ENCODE measurements at places on chromosomes 4 and X.
A peak's percentile ranks its signal among the peaks of the same experiment; 100 is the strongest.

DNA sequence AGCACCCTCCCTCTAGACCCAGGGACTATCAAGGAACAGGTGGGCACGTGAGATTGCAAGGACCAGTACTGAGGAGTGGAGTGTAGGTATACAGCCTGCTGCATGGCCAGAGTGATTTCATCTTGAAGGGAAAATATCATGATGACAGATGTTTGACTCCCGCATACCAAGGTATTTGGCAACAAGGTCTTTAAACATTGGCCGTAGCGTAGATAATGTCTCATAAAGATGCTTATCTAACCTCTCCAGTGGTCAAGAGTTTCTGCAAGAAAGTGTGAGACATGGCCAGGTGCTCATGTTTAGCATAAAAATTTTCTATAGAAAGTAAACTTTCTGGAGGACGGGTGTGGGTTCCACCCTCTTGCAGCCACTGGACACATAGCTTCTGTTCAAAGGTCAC is 18.7 kb upstream of the ZNF630 start:
- no peak for DNase-seq

- DNase-seq: no peak
These were observed 11.6 kb downstream of the TKTL1 start for GRCh38 chrX:154307202-154307601.

DNA sequence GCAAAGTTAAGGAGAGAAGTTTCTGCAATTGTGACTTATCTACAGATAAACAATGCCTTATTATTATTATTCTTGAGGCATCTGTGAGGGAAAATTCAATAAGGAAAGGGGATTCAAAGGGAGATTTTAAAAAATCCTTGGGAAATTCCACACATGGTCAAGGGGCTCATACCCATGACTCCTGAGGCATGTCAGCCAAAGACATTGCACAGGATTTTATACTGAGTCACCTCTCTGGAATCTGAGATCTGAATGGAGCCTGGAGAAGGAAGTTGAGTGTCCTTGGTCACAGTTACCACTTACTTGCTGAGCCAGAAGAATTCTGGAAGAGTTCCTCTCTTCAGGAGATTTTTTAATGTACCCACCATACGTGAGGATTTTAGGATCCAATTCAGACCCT is 14.4 kb upstream of the CXCL8 start:
- peak; percentile 80 for DNase-seq

GRCh38 chr4:25113915-25114904 is 46.0 kb downstream of the SEPSECS start:
- DNase-seq: peak; percentile 40

GRCh38 chr4:173530326-173531085 is 477 bp upstream of the HAND2 start:
- no peak for DNase-seq

DNA sequence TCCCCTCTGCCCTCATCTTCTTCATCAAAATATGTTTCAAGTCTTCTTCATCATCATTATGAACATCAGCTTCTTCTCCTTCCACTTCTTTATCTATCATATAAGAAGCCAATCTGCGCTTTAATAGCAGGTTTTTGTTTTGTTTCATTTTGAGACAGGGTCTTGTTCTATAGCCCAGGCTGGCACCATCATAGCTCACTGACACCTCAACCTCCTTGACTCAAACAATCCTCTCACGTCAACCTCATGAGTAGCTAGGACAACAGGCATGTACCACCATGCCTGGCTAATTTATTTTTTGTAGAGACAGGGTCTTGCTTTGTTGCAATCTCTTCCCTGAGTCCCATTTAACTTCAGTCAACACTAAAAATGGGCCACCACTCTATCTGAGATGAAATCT is 27.0 kb downstream of the PRDM5 start:
- no peak for DNase-seq

GRCh38 chr4:12734586-12734985 is 749.6 kb downstream of the RAB28 start:
- no peak for DNase-seq

- DNase-seq: no peak
These were observed 49.5 kb upstream of the STOX2 start for GRCh38 chr4:183855323-183856190.

DNA sequence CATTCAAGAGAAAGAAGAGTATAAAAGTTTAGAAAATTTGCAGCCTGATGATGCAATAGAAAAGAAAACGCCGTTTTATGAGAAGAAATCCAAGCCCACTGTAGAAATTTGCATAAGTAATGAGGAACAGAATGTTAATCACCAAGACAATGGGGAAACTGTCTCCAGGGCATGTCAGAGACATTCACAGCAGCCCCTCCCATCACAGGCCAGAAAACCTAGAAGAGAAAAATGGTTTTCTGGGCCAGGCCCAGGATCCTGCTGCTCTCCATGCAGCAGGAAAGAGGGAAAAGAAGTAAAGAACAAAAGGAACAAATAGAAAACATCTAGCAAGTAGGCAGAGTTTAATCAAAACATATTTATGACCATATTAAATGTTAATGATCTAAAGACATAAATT is 119.0 kb downstream of the ANKRD50 start:
- DNase-seq: no peak

GRCh38 chr4:95524729-95525128 is 24.0 kb downstream of the UNC5C start:
- DNase-seq: no peak

DNA sequence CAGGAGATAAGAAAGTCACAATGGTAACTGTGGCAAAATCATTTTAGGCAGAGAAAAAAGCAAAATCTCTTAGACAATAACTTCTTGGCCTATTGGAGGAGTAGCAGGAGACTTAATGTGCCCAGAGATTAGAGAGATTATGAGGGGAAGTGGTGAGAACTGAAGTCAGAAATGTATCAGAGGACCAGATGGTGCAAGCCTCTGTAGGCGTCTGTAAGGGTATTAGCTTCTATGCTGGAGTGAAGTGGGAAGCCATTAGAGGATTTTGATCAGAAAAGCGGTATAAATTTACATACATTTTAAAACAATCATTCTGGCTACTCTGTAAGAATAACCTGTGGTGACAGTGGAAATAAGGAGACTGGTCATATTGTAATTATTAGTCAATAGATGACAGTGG is 236.7 kb downstream of the FAT4 start:
- DNase-seq: no peak

DNA sequence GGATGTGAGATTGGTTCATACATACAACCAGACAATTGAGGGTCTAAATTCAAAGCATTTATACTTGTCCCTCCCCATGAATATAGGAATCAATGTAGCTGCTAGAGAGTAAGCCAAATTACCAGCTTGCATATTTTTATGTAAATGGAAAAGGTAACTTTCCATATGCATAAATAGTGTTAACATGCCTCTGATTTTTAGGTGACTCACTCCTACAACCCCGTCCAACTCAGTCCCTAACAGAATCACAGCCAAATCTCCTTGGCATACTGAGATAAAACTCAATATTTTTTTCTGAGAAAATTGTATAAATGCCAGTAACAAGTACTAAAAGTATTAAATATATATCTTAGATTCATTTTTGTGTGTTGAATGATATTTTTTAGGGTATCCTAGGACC is 67.2 kb downstream of the INPP4B start:
- DNase-seq: no peak

- DNase-seq: no peak
These were observed 74.8 kb upstream of the SLIT2 start for GRCh38 chr4:20176881-20177280.

DNA sequence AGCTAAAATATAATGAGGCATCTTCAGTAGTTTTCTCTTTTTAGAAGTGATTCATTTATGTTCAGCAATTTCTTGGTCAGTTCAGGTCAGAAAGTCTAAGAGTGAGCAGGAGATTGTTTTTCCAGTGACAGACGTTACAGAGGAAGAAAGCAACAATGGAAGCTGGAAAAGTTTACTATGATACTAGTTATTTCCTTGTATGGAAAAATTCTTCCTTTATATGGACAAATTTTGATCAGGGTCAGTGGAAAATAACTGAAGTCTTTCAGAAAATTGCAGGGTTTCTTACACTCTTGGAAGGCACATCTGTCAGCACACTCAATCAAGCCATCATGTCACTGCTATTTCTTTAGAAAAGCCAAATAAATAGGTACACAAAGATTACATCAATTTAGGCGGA is 1120.7 kb downstream of the FAT4 start:
- no peak for DNase-seq

- no peak for DNase-seq
These were observed 21.9 kb downstream of the RASL11B start for GRCh38 chr4:52883707-52884669.

DNA sequence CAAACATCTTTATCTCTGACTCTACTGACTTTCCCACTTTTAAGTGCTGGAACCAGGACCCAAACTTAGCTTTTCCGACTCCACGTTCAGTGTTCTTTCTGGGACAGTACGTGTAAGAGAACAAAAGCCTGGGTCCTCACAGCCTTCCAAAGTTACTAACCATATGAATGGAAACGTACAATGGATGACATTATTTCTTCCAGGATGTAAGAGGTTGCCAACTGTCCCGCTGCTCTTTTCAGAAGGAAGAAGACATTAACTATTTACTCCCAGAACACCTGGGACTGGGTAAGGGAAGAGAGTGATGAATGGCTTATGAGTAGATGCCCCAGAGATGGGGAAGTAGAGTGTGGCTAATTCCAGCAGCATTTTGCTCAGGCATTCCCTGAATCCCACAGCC is 114.7 kb downstream of the TRAPPC11 start:
- DNase-seq: no peak

All from RKO (cell line).